AG04450 (cell line): ENCODE measurements at places on chromosomes 7 and 10.

DNA sequence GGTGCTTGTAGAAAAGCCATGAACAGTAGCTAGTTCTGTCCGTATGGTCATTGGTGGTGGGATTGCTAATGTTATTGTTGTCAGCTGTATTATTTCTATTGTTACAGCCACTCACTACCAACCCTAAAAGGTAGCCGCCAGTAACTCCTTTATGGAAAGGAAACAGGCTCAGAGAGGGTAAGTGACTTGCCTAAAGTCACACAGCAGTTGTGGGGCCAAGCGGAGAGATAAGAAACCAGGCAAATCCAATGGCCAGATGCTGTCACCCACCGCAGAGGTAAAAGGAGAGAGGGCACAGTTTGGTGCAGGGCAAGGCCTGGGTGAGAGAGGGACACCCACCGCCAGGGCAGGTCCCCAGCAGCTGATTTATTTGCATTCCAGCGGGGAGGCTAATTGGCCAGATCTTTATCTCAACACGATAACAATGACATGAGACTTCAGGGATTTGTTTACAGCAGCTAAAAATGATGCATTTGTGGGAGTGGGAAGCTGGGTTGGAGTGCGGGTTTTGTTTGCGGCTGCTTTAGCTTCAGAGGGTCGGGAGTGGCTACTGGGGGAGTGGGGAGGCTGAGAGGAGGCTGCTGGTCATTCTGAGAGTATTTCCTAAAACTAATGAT lies 8.6 kb upstream of the NKX2-3 start:
- no peak for DNase-seq

- no peak for DNase-seq
Measured at GRCh38 chr7:37901236-37901827, 15.3 kb downstream of the SFRP4 start.

- no peak for DNase-seq
Measured at GRCh38 chr7:117780832-117781231, 92.4 kb downstream of the CTTNBP2 start.

- no peak for DNase-seq
Measured at GRCh38 chr7:19410106-19410505, 264.9 kb upstream of the FERD3L start.
